Fibroblast of lung (primary cell): ENCODE measurements at places on chromosomes 16 and 17.
A peak's percentile ranks its signal among the peaks of the same experiment; 100 is the strongest.

- DNase-seq, result peak; percentile 40
These were observed 49.7 kb downstream of the TOX3 start for GRCh38 chr16:52497067-52497816.

- DNase-seq, result no peak
These were observed 179.3 kb downstream of the SLC39A11 start for GRCh38 chr17:72913142-72913682.

DNA sequence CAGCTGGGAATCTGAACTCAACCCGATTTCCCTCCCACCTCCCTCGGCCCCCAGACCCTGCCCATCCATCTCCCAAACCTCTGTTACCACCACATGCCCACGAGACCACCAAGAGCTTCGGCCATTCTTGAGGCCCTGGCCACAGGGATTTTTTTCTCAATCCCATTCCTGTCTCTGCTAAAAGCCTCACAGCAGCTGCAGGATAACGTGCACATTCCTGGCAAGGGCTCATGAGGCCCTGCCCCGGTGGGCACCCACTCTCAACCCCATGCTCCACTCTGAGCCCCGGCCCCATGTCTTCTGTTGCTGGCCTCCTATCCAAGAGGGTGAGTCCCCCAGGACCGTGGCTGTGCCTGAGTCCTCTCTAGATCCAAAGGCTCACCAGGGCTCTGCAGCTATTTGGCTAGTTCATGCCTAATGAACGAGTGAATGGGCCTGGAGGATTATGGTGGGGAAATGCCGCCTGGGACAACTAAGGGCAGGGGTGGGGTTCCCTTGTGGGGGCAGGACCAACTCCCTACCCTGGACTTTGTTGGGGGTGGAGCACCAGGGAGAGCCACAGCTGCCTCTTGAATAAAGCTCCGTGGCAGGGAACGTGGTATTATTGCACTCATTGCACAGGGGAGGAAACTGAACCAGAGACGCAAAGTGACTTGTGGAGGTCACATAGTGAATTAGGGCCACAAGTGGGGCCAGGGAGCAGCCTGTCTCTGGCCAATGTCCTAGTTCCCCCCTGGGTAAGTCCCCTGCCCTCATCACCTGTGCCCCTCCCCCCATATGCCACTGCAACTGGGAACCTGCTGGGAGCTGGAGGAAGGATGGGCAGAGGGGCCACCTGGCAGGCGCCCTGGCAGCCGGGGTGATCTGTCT lies 113.8 kb upstream of the SMURF2 start:
- DNase-seq, result no peak

- DNase-seq, result no peak
These were observed 127.6 kb downstream of the CHD9NB start for GRCh38 chr16:52925143-52925542.

DNA sequence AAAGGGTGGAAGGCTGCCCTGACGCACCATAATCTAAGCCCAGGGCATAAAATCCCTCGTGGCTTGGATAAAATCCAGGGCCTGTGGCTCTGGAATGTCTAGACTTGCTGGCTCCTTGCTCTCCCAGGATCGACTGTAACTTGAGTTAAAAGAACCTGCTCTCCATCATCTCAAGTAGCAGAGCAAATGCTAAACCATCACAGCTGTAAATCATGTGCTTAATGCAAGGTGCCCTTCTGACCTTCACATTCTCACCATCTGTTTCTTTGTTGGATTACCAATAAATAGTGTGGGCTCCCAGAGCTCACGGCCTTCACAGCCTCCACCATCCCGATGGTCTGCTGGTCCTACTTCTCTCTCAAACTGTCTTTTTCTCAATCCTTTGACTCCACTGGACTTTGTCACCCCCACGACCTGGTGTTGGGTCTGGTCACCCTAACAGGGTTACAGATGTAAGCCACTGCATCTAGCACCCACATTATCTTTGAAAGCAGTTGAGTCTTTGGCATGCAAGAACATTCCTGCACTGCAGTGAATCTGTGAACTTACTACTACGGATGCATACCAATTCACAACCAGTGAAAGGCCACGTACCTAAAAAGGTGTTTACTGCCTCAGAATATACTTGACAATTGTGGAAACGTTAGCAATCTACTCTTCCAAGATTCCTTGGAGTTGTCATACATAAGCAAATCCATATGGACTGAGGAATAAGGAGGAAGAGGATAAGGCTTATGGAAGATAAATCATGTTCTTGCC lies 15.3 kb downstream of the RSL1D1 start:
- DNase-seq, result peak; percentile 27

DNA sequence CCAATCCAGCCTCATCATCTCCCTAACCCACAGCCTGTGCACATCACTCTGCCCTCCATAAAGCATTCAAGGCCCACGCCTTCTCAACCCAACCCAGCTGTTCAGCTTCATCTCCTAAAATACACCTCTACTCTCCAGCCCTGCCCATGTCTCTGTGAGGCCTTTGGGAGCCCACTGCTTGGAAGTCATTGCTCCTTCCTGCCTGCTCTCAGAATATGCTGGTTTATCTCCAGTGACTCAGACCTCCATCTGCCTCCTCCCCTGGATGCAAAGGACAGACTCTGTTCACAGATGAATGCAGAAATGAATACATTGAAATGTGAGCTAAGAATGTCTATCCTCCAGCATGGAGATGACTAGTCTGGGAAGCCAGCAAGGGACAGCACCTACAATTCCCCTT lies 19.0 kb downstream of the KCNG4 start:
- peak; percentile 67 for DNase-seq

DNA sequence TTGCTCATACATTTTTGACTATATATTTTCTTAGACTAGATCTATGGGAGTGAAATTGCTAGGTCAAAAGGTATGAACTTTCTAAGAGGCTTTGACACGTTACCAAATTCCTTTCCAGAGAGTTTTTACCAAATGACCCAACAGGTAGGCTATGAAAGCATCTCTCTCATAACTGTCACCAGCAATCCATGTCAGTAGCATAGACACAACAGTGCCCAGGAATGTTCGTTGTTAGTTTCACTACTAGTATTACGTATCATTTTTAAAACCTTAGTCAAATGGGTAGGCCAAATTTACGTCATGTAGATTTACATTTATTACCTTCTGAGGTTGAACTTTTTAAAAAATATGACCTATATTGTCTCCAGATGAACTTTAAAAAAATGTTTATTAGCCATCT lies 66.8 kb downstream of the MARCHF10 start:
- no peak for DNase-seq

DNA sequence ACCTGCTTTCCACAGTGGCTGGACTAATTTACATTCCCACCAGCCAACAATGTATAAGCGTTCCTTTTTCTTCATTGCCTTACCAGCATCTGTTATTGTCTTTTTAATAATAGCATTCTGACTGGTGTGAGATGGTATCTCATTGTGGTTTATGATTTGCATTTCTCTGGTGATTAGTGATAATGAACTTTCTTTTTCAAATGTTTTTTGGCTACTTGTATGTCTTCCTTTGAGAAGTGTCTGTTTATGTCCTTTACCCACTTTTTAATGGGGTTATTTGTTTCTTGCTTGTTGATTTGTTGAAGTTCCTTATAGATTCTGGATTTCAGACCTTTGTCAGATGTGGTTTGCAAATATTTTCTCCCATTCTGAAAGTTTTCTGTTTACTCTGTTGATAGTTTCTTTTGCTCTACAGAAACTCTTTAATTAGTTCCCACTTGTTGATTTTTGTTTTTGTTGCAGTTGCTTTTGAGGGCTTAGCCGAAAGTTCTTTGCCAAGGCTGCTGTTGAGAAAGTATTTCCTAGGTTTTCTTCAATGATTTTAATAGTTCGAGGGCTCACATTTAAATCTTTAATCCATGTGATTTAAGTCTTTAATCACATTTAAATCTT lies 26.8 kb downstream of the ITGAM start:
- DNase-seq, result no peak

- no peak for DNase-seq
These were observed 6.6 kb upstream of the VASN start for GRCh38 chr16:4365014-4365406.

DNA sequence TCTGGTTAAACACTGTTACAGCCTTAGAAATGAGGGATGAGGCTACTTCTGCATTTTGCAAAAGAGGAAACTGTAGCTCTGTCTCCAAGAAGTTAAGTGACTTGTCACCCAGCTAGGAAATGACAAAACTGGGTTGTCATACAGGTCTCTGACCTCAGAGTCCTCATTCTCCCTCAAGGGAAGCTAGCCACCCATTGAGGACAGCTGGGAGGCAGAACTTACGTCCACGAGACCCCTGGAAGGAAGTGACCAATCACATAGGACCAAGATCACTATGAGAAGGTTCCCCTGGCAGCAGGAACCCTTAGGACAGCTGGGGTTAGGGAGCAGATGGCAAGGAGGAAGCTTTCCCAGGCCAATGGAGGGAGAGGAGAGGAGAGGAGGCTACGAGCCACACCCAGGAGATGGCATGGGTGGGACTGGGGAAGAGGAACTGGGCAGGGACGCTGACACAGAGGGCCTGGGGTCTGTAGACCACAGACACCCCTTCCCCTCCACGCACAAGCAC lies 11.2 kb downstream of the METTL22 start:
- DNase-seq, result no peak

- DNase-seq, result peak; percentile 43
These were observed 18.7 kb upstream of the ZNF689 start for GRCh38 chr16:30628628-30629540.

DNA sequence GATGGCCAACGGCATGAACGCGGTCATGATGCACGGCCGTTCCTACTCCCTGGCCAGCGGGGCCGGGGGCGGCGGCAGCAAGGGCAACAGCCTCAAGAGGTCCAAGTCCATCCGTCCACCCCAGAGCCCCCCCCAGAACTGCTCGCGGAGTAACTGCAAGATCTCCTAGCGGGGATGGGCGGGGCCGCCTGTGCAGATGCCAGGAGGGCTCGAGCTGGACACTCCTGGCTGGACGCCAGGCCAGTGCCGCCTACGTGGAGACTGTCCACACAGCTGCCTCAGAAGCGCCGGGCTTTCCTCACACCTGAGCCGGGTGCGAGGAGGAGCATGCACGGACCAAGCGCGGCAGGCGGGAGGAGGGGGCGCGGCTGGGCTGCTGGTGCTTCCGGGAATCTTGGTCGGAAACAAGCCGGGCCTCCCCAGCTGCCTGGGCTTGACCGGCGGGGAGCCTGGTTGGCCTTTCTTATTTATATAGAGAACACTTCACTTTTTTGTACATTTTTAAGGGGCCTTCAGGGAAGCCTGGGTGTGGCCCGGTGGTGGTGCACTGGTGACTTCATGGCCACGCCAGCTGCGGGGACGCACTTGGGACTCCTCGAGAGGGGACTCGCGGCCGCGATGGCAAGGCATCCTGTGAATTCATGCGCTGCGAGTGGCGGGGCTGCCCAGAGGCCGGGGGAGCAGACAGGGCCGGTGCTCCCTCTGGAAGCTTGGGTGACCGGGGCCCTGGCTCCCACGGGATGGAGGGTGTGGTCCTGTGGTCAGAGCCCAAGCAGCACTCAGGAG lies 3.1 kb upstream of the WFIKKN1 start:
- DNase-seq, result peak; percentile 54

DNA sequence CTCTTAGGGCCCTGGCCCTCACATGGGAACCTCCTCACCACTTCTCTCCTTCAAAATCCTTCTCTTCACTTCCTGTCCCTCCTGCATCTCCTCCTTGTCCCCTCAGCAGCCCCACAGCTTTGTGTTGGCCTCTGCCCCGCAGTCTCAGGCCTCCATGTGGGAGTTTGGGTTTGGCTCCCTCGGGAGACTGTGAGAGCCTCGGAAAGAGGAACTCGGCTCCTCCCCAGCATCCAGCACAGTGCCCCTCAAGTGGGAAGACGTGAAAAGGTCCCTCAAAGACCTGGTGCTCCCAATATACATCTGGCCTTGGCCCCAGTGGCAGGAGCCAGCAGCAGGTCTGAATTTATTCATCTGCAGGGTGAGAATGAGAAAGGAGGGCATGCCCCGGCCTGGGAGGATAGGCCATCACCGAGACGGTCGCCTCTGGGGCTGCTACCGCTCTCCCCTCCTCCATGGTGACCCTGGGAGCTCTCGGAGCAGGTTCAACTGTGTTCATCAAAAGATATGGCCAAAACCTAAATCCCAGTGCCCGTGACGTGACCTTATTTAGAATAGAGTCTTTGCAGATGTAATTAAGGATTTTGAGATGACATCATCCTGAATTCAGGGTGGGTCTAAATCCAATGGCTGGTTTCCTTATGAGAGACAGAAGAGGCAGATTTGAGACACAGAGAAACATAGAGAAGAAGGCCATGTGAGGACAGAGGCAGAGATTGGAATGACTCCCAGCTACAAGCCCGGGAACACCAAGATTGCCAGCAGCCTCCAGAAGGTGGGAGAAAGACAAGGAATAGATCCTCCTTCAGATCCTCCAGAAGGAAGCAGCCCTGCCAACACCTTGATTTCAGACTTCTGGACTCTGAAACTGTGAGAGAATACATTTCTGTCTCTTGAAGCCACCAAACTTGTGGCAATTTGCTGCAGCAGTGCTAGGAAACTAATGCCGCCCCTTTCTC lies 135.1 kb downstream of the MRM1 start:
- DNase-seq, result no peak

- DNase-seq, result no peak
These were observed 81.3 kb downstream of the SDK2 start for GRCh38 chr17:73562896-73563295.

DNA sequence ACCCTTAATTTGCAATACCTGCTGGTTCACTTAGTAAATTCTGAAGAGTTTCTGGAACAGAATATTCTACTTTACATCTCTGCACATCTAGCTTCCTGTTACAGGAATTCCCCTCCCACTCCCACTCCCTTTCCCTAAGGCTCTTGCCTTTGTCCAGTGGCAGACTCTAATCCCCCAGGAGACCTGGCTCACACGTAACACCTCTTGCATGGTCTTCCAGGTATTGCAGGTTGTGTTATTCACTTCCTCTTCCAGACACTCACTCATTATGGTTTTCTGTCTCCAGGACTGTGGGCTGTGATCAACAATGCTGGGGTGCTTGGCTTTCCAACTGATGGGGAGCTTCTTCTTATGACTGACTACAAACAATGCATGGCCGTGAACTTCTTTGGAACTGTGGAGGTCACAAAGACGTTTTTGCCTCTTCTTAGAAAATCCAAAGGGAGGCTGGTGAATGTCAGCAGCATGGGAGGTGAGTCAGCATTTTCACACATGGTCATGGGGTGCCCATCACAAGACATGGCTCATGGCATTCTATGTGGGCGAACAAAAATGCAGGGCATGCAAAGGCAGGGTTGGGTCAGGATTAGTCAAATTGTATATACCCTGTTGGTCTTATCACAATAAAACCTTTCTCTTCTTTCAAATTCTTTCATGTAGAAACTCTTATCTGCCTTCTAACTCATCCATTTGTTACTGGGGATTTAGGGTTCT lies 35.8 kb downstream of the HSD17B2 start:
- DNase-seq, result peak; percentile 43

DNA sequence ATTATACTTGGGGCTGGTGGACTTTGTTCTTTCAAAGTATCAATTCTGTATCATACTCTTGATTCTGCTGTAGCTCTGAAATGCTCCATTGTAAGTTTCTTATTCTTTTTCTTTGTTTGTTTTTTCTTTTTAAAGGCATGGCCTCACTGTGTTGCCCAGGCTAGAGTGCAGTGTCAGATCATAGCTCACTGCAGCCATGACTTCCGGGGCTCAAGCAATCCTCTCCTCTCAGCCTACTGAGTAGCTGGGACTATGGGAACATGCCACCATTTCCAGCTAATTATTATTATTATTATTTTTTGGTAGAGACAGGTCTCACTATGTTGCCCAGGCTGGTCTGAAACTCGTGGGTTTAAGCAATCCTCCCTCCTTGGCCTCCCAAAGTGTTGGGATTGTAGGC lies 38.9 kb upstream of the METTL9 start:
- DNase-seq, result no peak
